ENCODE measurements at places on chromosomes 11 and 22. TPM values are rescaled to one million over a fixed set of nuclear protein-coding genes. Genes with fewer than 3 reads are reported as not detected.

DNA sequence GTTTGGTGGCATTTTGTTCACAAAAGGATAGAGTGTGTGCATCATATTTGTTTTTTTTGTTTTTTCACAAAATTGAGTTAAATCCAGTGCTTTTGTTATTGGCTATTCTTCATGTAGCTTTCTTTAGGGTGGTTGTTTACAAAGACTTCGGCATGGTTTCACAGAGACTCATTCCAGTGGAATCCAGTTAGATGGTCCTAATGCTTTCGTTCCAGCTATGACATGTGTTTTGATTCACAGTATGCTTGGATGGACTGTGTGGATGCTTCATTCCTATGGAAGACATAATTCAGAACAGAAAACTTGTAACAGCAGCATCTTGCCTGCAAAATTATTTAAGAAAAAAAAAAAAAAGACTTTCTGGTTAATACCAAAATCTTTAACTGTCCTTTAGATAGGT is 97.9 kb downstream of the PDHX start:
- no peaks in the 10 kb centered on the region for H3K36me3 ChIP-seq
- H3K27ac ChIP-seq = no peak overlapping the region
- no peaks in the 10 kb centered on the region for H3K27me3 ChIP-seq
- DNase-seq = no peak
- no peaks in the 10 kb centered on the region for H3K4me1 ChIP-seq
- H3K4me3 ChIP-seq = no peak overlapping the region

- H3K36me3 ChIP-seq = no peaks in the 10 kb centered on the region
- no peaks in the 10 kb centered on the region for H3K4me1 ChIP-seq
- H3K27me3 ChIP-seq = no peaks in the 10 kb centered on the region
These were observed 27.2 kb downstream of the ARHGEF12 start for GRCh38 chr11:120363436-120363835.

GRCh38 chr11:94926698-94927237 is 46.6 kb downstream of the CWC15 start:
- DNase-seq = peak; percentile 46
- peaks cover 44% of the 10 kb centered on the region for H3K4me1 ChIP-seq
- no peaks in the 10 kb centered on the region for H3K36me3 ChIP-seq
- H3K27ac ChIP-seq = peak overlapping the region; percentile 65
- no peak overlapping the region for H3K4me3 ChIP-seq

GRCh38 chr22:19812910-19813309 is 41.8 kb downstream of the GNB1L start:
- H3K4me1 ChIP-seq = peaks cover 8% of the 10 kb centered on the region
- no peak overlapping the region for H3K4me3 ChIP-seq
- no peak for DNase-seq
- no peaks in the 10 kb centered on the region for H3K36me3 ChIP-seq
- H3K27ac ChIP-seq = no peak overlapping the region

GRCh38 chr22:29690476-29690875 is 29.3 kb upstream of the CABP7 start:
- no peak overlapping the region for H3K4me3 ChIP-seq
- H3K27ac ChIP-seq = no peak overlapping the region
- peaks cover 66% of the 10 kb centered on the region for H3K36me3 ChIP-seq
- no peaks in the 10 kb centered on the region for H3K27me3 ChIP-seq
- no peaks in the 10 kb centered on the region for H3K4me1 ChIP-seq
- DNase-seq = no peak

The C11orf87 gene
- 0.13 TPM for total RNA-seq

The GPHA2 gene
- not detected for total RNA-seq

The TRIM51 gene
- not detected for total RNA-seq
